Activated naive CD4-positive, alpha-beta T cell (primary cell): ENCODE measurements at places on chromosomes 7 and 10.

- DNase-seq: no peak
Measured at GRCh38 chr7:81404669-81405068, 365.2 kb downstream of the HGF start.

- DNase-seq: no peak
Measured at GRCh38 chr7:55339033-55340000, 25.8 kb upstream of the LANCL2 start.

- no peak for DNase-seq
Measured at GRCh38 chr7:11716185-11716584, 115.8 kb downstream of the THSD7A start.

GRCh38 chr7:105304040-105304895, 84.5 kb downstream of the SRPK2 start:
- DNase-seq: no peak

- DNase-seq: no peak
Measured at GRCh38 chr7:8185926-8186683, 75.9 kb downstream of the ICA1 start.

DNA sequence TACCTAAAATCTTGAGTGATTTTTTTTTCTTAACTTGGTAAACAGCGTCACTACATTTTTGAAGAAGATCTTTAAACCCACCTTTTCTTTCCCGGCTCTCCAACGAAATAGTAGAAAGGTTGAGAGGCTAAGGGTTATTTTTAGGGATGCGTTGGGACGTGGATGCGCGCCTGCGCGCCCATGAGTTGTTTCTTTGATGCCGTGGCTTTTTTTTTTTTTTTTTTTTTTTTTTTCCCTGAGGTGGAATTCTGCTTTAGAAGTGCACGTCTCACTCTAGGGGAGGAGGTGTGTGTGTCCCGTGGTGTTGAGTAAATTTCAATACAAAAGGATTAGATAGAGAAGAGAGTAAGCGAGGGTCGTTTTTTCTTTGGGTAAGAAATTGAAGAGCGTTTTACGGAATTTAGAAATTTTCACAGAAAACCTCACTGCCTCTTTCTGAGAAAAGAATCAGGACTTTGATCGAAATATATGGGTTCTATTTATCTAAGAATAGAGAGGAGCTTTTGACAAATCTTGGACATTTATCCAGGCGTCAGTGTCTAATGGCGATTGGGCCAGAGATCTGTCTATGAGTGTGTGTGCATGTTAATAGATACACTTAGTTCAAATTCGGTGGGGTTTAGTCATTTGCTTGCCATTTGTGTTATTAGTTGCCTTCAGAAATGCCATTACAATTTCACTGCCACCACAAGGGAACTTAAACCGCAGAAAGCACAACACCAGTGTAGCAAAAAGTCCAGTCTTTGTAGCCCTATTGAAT, 1.2 kb upstream of the SP8 start:
- no peak for DNase-seq

DNA sequence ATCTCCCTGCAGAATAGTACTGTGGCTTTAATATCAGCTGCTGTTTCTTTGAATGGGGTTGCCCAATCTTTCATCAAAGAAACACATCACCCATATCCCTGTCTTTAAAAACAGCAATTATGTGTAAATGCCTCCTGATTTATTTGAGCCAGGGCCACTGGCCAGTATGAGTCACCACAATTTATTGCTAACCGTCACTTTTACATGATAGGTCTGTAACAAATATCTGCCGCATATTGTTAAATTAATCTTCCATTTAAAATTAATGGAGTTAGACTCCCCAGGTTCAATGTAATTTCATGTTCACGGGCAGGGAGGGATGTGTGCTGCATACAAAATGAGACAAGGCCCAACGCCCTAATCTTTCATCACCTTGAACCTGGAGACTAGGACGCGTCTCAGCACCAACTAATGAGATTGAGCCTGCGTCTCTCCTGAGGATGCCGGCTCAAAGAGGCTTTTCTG, 673.4 kb downstream of the AUTS2 start:
- no peak for DNase-seq

DNA sequence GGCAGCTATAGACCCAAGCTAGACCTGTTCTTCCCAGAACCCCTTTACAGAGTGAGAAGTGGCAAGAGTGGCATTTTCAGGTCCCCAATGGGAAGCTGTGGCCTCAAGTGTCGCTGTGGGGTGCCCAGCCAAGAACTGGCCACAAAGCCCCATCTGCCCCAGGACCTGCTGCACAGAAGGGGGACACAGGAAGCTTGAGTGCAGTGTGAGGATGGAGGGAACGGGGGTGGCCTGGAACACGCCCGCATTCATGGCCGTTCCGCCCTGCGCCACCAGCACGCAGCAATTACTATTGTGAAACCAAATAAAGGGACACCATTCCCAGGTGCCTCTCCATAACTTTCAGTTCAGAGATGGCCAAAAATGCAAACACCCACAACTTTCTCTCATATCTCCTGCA, 237.6 kb upstream of the TCERG1L start:
- no peak for DNase-seq
